ENCODE measurements at places on chromosomes 3 and 15.

- DNase-seq: no peak
These were observed 91.6 kb downstream of the PLD1 start for GRCh38 chr3:171718493-171719185.

DNA sequence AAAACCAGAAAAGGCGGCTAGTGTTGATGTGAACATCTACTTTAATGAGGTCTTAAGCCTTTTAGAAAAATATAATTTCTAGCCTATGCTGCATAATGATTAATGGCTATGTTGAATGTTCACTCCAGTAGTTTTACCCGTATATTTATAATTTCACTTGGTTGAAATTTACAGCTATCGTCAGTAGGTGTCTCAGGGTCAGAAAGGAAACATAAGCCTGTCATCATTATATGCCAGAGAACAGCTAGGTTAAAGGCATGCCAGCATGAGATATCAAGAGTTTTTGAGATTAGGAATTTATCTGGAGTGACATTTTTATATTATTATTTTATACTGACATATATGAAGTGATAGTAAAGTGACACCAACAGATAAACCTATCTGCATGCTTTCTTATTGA is 904.1 kb downstream of the OTOL1 start:
- no peak for DNase-seq

DNA sequence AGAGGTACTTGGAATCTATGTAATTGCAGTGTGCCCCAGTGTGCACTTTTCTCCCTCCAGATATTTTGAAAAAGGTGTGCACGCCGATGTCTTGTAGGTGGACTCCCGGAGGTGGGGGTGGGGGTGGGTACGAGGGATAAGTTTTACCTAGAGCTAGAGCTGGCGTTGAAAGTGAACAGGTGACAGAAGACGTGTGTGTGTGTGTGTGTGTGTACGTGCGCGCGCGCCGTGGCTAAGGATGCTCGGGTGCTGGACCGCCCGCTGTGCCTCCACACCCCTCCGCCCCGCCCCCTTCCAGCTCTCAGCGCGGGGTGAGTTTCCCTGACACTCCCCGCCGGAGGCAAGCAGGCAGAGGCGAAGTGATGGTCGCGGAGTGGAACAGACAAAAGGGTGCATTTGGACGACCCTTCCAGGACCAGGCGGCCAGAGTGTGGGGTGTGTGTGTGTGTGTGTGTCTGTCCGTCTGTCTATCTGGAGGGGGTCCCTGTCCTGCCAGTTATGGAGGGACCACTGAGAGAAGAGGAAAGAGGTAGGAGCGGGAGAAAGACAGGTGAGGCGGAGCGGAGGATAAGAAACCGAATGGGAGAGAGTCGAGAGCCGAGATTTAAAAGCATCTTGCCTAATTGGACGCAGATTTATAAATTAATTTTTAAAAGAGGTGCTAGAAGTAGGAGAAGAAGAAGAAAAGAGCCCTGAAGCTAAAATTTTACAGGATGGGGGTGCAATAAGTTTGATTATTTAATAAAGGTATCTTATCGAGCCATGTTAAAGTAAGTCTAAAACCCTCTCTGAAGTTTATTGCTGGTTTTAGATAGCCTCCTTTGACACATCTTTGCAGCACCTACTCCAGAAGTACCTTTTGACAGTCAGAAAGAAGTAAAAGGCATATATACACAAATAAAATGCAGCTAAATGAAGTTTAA is 335.8 kb upstream of the THRB start:
- DNase-seq: no peak

- no peak for DNase-seq
These were observed 872.4 kb upstream of the CFAP20DC start for GRCh38 chr3:59922192-59922591.

GRCh38 chr3:56837196-56837955 is 35.6 kb upstream of the ARHGEF3 start:
- no peak for DNase-seq

DNA sequence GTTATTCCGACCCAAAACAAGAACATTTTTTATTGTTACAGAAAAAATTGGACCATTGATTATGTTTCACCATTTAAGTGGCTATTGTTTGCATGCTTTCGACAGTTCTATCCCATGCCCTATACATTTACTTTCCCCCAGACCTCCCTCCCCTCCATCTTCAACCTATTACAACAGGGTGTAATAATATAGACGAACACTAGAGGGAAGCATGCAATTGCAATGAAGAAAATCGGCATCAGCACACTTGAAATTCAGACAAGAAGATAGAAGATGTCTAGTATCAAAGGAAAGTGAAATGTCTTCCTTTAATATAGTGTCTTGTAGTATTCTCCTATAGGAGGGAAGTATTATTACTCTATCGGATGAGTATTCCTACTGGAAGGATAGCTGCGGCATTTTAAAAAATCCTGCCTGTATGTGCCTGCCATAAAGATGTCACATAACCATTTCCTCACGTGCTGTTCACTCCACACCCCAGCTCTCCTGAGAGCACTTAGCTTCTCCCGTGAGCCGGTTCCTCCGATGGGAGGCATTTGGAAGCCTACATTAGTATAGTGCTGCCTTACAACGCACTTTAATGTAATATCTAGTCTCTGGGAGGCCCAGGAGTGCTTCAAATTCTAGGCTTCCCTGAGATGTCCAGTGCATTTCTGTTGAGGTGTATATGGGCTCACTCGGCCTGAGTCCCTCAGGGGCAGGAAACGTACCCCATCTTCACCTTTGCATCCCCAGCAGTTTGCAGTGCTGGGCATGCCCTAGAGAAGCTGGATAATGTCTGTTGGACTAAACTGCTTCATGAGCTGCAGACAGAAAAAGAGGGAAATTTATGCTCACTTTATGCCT is 17.8 kb upstream of the ERICH6 start:
- no peak for DNase-seq

- no peak for DNase-seq
These were observed 55.8 kb upstream of the ETV5 start for GRCh38 chr3:186164696-186165095.

GRCh38 chr3:45760878-45761711 is 35.2 kb downstream of the SLC6A20 start:
- DNase-seq: no peak

DNA sequence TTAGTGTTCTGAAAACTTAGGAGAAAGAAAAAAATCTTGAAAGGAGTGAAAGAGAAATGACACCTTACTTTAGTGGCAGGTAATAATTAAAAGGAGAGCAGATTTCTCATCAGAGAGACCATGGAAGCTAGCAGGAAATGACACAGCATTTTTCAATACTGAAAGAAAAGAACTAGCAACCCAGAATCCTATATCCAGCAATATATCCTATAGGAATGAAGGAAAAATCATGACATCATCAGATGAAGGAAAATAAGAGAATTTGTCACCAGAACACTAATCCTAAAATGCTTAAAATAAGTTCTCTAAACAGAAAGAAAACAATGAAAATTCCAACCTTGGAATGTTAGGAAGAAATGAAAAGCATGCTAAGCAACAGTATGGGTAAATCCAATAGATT is 39.8 kb upstream of the MDFIC2 start:
- no peak for DNase-seq

- DNase-seq: no peak
These were observed 417.7 kb upstream of the CFAP20DC start for GRCh38 chr3:59467476-59467875.

GRCh38 chr15:76903251-76903681 is 1.9 kb downstream of the SCAPER start:
- DNase-seq: no peak

- DNase-seq: no peak
These were observed 17.3 kb upstream of the C3orf62 start for GRCh38 chr3:49294343-49294742.

DNA sequence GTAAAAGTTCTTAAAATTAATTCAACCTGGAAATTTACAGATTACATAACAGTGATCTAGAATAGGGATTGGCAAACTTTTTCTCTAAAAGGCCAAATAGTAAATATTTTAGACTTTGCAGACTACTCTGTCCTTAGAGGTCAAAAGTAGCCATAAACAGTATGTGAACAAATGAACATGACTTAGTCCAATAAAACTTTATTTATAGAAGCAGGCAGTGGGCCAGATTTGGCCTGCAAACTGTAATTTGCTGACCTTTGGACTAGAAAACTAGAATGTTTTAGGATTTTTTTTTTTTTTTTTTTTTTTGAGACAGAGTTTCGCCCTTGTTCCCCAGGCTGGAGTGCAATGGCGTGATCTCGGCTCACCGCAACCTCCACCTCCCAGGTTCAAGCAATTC is 12.1 kb downstream of the SENP8 start:
- DNase-seq: no peak

- DNase-seq: no peak
These were observed 833 bp upstream of the SLC22A13 start for GRCh38 chr3:38264779-38265178.

- DNase-seq: no peak
These were observed 234.0 kb downstream of the KLF13 start for GRCh38 chr15:31560643-31561042.

GRCh38 chr15:57198654-57199291 is 177.5 kb upstream of the CGNL1 start:
- DNase-seq: no peak

GRCh38 chr3:42037318-42037945 is 53.7 kb upstream of the TRAK1 start:
- DNase-seq: no peak

- DNase-seq: no peak
These were observed 22.4 kb downstream of the B3GNT5 start for GRCh38 chr3:183275418-183275817.

- DNase-seq: no peak
These were observed 22.1 kb downstream of the SNRPN start for GRCh38 chr15:24976932-24977331.

DNA sequence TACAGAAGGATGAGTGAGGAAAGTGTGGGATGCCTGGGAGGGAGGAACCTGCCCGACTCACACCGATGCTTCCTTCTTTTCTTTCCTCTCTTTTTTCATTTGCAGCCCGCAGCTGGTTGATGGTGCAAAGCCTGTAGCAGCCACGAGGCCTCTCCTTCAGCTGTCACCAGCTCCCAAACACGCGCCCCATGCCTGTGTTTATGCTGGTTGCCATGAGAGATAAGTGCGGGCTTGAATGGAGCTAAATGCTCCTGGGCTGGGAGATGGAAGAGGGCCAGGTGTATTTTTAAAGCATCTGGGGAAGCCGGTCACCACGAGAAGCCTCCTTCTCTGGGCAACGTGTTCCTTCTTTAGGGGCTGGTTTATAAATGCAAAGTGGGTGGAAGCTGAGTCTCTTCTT is 9.3 kb downstream of the COLQ start:
- no peak for DNase-seq

DNA sequence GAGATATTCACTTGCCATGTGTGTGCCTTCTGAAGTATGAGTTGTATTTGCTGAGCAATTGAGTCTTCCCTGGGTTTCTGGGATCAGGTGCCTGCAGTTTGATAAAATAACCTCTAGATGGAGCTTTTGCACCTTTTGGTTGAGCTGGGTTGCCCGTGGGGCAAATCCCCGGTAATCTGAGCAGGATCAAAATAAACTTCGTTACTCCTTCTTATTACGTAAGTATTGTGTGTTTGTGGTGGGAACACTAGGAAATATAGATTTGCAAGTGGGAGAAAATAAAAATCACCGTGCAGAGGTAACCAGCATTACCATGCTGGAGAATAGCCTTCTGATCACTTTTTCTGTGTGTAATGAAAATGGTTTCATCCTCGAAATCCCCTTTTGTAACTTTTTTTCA is 277.4 kb upstream of the NR2E3 start:
- no peak for DNase-seq

DNA sequence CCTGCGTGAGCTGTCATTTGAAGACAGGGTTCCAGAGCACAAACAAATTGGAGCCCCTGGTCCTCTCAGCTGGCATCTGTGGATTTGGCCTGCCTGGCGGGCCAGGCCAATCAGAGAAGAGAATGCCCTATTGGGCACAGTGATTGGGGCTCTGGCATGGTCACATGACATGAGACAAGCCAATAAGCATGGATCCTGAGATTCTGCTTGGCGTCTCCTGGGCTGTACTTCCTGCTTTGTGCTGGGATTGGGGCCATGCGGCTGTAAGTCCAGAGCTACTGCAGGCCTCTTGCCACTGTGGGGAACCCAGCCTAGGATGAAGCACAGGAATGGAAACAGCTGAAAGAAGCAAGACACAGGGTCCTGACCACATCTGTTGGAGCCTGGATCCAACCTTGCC is 121.4 kb downstream of the FBLN2 start:
- DNase-seq: no peak

GRCh38 chr3:147589016-147589415 is 179.9 kb downstream of the ZIC1 start:
- no peak for DNase-seq

DNA sequence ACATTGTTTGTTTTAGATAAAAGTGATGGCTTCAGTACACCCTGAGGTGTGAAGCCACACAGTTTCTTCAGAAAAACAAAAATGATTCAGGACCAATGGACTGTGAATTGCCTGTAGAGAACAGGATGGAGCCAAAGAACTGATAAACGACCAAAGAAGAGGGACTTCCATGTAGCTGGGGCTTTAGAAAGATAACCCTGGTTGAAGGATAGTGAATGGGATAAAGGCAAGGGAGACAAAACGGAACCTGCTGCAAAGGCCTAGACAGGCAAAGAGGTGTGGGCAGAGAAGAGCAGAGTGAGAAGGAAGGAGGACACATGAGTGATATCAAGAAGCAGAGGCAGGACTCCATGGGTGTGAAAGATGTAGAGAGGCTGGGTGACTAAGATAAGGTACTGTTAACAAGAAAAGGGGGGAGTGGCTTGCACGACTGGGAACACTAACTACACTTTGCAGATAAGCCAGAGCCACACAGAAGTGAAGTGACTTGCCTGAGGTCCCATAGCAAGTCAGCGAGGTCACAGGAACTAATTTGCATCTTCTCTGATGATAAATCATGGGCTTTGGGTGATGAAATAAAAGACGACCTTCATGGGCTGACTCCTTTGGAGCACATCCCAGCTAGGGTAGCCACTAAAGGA is 44.3 kb downstream of the RAB6B start:
- DNase-seq: no peak

GRCh38 chr3:154791611-154792010 is 288.5 kb upstream of the MME start:
- no peak for DNase-seq

DNA sequence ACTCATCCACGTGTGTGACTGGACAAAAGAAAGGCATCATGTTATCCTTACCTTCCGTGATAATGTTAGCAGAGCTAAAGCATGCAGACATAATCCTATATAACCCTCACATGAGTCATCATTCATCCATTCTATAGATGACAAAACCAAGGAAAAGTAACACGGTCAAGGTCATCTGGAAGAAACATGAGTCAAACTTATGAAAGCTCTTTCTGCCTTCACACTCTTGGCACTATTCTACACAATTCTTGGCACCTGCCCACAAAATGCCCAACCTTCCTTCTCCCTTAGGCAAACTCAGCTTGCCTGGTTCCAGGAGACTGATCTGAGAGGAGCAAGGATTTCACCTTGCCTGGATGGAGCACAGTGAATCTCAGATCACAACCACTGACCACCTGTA is 66.9 kb downstream of the PRICKLE2 start:
- DNase-seq: no peak

DNA sequence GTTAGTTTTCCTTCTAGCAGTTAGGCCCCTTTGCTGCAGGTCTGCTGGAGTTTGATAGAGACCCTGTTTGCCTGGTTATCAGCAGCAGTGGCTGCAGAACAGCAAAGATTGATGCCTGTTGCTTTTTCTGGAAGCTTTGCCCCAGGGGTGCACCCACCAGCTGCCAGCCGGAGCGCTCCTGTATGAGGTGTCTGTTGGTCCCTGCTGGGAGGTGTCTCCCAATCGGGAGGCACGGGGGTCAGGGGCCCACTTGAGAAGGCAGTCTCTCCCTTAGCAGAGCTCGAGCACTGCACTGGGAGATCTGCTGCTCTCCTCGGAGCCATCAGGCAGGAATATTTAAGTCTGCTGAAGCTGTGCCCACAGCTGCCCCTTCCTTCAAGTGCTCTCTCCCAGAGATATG is 825.3 kb upstream of the GRM7 start:
- DNase-seq: no peak

Measured in effector memory CD4-positive, alpha-beta T cell (primary cell).